Activated naive CD8-positive, alpha-beta T cell treated with anti-CD3 and anti-CD28 coated beads, Interleukin-2, amount 50 U/mL, for 24 hours (primary cell): ENCODE measurements at places on chromosomes 3 and 15.
A peak's percentile ranks its signal among the peaks of the same experiment; 100 is the strongest.

DNA sequence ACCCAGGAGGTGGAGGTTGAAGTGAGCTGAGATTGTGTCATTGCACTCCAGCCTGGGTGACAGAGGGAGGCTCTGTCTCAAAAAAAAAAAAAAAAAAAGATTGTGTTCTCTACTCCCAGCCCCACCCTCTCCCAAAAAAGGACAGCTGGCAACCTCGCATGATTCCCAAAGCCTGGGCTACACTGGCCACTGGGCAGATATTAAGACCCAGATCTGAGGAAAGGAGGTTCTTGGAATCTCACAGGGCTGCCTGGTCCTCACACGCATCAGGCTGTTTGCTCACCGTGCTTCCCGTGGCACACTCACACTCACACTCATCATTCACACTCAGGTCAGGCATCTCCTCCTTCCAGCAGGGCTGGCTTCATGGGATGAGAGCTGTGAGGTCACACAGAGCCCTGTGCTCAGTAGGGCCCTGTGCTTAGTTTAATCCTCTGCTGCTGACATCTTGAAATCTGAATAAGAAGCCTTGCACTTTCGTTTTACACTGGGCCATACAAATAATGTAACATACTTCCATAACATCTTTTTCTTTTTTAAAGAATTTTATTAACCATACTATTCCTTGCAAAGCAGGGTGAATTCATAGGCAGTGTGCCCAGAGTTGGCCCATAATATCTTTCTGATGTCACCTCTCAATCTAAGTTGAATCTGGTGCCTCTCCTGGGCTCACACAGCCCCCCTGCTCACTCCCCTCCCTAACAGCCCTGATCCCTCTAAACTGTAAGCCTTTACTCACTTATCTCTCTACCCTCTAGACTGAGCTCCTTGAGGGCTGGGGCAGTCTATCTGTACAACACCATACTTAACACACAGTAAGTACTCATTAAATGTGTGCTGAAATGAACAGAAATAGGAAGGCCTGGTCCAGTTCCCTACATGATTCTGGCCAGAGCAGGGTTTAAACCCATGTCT, 50.2 kb upstream of the C15orf39 start:
- DNase-seq: no peak

DNA sequence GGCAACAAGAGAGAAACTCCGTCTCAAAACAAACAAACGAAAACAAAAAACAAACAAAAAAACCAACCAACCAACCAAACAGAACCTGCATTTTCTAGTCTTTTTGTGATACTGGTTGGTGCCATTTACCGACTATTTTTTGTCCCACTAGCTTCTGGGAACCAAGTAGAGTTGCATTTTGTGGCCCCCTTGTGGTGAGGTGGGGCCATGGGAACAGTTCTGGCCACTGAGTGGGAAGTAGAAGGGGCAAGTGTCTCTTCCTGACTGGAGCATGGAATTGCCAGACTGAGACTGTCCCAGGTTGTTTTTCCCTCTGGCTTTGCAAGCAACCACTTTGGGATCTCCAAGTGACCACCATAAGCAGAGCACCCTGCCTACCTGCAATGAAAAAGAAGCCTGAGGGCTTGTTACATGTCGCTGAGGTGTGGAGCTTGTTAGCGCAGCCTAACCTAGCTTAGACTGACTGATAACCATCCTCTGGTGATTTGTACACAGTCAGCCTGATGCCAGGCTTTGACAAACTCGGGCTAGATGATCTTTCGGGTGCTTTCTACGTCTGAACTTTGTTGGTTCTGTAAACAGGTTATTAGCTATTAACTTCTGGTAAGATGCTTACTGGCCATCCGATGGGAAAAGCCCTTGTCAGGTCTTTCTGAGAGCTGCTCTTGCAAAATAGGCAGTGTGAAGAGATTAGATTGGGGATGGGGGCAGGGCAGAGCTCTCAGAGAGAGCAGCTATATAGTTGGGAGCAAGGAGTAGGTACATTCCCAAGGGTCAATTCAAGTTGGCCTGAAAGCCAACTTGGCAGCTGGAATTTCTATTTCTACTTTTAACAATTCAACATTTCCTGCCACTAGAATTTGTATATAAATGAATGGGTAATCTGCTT, 172.2 kb downstream of the SSR3 start:
- peak; percentile 22 for DNase-seq

DNA sequence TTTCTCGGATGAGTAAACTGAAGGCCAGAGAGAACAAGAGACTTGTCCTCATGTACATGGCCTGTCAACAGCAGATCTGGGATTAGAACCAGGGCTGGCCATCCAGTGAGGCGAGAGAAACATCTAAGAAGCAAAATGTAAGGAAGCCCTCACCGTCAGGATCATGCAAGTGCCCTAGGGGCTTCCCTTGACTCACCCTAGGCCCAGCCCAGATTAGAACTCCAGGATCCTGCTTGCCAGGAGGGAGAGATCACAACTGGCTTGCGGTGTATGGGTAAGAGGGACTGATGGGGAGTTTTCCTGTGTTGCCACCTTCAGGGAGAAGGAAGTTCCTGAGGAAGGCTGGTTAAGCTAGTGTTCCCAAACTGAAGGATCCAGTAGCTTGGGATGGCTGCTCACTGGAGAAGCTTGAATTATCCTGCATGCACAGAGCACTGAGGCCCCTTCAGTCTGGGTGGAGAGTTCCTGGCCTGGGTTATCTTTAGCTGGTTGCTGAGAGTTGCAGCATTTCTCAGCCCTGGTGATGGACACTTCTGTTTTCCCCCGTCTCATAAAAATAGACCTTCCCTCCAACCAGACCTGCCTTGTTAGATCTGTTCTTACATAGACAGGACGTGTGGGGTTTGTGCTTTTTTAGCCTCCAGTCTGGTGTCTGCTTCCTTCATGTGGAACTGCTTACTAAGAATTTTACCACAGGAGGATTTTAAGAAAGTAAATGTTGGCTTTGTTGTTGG, 28.2 kb upstream of the XIRP1 start:
- no peak for DNase-seq

GRCh38 chr3:48765376-48765775, 48.4 kb upstream of the IP6K2 start:
- no peak for DNase-seq

DNA sequence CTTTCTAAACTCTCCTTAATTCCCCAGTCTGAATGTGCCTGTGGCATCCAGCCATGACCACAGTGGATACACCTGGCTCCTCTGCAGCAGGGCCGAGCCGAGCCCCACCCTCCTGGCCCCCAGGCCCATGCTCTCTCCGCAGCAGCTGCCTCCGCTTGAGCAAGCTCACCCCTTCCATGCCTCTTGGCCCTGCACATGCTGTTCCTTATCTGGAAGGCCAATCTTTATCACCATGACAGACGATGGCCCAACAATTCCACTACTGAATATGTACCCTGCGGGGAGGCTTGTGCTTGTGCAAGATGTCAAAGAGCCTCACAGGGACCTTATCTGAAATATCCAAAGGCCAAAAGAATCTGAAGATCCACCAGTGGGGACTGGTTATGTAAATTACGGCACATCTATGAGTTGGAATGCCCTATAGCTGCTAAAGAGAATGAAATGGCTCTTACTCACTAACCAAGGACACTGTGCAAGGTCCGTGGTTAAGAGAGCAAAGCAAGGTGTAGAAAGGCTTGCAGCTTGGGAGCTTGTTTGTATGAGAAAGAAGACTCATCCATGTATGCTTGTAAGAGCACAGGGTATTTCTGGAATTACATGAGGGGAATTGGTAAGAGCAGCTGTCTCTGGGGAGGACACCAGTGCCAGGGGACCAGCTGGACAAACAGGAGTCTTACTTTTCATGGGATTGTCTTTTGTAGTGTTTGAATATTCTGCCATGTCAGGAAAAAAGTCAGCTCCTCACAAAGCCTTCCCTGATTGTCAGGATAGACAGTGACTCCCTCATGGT, 55.2 kb downstream of the WNT7A start:
- no peak for DNase-seq

DNA sequence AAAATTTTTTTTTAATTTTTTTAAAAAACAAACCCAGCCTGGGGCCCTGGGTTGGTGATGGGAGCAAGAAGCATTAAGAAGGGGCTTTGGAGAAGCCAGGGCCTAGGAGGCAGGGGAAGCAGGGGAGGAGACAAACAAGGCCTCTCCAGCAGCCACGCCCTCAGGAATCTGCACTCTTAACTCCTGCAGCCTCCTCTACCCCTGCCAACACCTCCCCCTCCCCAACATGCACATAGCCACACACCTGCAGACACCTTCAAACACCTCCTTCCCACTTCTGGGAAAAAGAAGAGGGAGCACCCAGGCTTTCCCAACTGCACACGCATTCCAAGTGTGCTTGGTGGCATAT, 2.7 kb upstream of the DCAF1 start:
- no peak for DNase-seq

DNA sequence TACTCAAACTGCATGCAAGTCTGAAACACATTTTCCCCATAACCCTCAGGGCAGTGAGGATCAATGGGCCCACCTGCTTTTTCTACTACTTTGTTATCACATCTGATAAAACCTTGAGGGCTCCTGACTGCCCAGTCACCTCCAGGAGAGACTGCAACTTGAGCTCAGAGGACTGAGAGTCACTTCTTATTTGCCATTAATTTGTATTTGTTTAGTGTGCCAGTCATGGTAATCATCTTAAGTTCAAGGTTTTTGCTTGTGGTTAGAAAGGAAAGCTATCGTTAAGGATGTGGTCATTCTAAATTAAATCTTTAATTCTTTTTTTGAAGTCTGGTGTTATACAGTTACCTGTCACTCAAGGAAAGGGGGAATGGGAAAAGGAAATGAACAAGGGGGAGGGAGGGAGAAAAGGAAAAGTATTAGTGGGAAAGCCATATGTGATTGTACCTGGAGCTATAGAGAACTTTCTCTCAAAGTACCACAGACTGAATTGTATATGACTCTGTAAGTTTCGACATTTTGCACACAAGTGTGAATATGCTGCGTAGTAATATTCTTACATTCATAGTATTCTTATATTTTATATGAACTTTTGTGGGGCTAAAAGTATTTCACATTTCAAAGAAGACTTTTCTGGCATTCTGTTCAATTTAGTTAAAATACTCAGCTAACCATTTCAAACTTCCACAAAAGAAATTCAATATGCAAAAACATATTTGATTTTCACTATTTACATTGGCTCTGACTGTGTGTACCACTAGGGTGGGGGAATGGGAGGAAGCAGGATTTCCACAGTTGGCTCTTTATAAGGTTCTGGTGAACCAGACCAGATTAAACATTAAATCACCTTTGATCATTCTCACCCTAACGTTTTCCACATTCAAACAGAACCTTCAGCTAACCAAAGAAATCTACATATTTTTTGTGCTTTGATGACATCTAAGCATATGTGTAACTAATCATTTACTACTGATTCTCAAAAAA, 166.5 kb upstream of the ATP11B start:
- DNase-seq: no peak

GRCh38 chr15:97350813-97351212, 609.7 kb upstream of the ARRDC4 start:
- no peak for DNase-seq
